WERI-Rb-1 (cell line): ENCODE measurements at places on chromosomes 3 and 15.

- no peak for DNase-seq
These were observed 890.9 kb upstream of the CFAP20DC start for GRCh38 chr3:59940718-59941117.

- DNase-seq = no peak
These were observed 188.0 kb upstream of the CCDC54 start for GRCh38 chr3:107189158-107189791.

DNA sequence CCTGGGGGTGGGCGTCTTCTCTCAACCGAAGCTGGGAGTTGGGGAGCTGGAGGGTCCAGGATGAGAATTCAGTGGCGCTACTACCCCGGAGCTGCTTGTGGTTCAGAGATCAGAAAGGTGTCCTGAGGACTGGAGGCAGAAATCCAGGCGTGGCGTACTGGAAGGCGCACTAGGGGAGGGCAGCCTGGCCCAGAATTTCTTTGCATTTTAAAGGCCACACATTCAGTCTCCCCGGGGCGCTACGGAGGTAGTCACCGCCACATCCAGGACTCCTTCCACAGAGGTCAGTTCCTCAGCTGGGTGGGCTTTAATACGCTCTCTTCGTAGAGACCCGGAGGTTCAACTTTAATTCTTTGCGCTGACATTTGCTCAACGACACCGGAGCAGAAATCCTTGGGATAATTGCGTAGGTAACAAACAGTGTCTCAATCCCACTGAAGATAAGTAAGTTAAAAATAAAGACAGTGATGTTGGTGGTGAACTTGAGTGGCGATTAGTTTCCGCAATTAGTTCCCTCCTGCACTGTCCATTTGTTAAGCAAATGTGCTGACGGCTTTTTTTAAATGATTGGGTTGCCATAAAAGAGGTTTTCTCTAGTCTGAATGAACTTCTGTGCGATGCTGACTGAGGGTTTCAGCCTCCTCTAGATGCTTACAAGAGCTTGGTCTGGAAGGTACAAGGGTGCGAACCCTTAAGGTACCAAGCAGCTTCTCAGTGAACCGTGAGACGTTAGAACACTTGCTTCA lies 535 bp downstream of the MCTP2 start:
- DNase-seq = no peak

DNA sequence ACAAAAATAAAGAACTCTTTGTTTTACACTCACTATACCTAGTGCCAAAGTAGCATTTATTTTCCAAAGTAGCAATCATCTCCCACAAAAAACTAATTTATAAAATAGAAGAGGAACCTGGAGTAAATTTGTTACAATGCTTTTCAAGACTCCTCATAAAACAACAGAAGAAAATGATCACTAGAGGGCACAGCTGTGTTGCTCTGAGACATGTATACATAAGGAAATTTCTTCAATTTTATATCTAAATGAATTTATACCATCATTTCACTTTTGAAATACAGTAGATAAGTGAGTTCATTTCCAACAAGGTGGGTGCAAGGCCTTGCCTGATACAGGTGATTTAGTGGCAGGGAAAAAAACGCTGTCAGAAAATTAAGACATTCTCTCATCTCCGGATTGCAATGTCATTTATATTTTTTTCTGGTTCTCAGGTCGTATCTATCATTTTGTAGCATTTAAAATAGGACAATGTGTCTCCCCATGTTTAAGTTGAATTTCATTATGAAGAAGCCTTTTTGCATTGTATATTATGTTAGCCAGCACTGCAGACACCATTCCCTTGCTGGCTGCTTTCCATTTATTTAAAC lies 25.3 kb upstream of the ARHGEF26 start:
- DNase-seq = no peak

DNA sequence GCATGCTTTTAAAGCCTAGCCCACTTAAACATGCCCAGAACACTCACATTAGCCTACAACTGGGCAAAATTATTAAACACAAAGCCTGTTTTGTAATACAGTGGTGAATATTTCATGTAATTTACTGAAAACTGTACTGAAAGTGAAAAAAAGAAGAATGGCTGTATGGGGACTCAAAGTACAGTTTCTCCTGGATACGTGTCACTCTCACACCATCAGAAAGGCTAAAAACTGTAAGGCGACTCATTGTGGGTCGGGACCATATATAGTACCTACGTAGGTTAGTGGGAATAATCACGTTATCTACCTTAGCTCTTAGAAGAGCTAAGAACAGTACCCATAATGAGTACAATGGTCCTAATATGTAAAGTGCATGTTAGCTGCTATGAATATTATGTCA lies 80.2 kb upstream of the SPATA12 start:
- DNase-seq = no peak

- peak; percentile 68 for DNase-seq
These were observed 18.9 kb downstream of the EBLN2 start for GRCh38 chr3:73080216-73080966.

DNA sequence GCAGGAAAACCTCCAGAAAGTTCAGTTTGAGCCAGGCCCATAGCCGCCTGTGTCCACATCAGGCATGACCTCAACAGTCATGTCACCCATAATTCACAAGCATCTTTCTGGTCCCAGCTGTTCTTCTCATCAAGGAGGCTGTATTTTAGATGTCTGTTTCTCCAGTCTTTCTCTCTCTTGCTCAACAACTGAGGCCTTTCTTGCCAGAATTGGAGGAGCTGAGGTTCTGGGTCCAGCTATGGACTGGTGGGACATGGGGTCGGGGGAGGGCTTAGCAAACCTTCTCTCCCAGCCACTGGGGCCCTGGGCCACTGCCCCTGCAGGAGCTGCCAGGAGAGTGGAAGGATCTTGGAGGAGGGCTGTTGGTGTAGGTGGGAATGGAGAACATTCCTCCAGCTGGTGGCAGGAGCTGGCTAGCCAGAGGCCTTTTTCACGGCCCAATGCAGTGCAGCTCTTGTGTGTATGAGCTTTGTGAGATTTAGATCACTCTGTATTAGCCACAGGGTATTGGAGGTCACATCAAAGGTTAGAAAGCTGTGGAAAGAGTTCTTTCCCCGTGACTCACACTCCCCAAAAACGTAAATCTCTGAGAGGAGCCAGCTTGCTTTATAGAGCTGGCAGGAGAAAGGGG lies 23.5 kb downstream of the MAGEF1 start:
- no peak for DNase-seq

GRCh38 chr3:171755656-171756055 lies 54.6 kb downstream of the PLD1 start:
- no peak for DNase-seq

GRCh38 chr3:49703443-49703927 lies 14.1 kb downstream of the RNF123 start:
- peak; percentile 76 for DNase-seq

GRCh38 chr3:39191111-39191510 lies 1.3 kb downstream of the XIRP1 start:
- no peak for DNase-seq

GRCh38 chr15:72176159-72176558 lies 21.4 kb downstream of the GRAMD2A start:
- no peak for DNase-seq

DNA sequence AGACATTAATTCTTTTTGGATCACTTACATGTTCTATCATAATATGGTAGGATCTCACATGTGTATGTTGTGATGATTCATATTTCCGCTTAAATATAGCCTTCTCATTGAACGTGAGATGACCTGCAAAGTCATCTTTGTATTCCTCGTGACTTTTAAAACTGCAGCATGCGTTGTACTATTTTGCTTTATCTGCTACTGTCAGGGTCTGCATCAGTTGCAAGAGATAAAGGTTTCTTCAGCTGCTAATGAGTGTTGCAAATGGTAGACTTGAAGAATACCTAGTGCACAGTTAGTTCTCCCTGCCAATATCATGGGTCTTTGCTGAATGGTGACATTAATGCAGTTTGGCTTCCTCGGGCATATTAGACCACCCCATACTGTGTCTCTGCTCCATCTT lies 31.8 kb downstream of the REC114 start:
- no peak for DNase-seq

- DNase-seq = no peak
These were observed 38.3 kb downstream of the ADGRG7 start for GRCh38 chr3:100647657-100648056.

- DNase-seq = no peak
These were observed 53.7 kb upstream of the ZNF280D start for GRCh38 chr15:56786966-56787365.

DNA sequence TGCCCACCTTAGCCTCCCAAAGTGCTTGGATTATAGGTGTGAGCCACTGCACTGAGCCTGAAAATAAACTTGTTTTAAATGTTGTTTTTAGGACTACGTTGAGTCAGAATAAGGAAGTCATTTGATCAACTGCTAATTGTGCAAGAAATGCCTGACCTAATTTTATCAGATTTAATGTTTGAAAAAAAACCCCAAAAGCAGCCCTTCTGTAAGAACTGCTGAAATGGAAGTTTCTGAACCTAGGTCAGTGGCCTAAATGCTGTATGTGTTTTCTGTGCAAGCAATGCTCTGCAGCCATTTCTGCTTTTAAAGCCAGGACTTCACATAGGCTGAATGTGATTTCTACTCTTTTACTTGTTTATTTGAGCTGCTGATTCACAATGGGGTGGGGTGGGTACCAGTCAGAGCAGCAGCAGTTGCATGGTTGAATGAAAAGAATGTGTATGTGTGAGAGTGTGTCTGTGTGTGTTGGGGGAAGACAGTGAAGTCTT lies 6.6 kb downstream of the GPX1 start:
- DNase-seq = no peak

DNA sequence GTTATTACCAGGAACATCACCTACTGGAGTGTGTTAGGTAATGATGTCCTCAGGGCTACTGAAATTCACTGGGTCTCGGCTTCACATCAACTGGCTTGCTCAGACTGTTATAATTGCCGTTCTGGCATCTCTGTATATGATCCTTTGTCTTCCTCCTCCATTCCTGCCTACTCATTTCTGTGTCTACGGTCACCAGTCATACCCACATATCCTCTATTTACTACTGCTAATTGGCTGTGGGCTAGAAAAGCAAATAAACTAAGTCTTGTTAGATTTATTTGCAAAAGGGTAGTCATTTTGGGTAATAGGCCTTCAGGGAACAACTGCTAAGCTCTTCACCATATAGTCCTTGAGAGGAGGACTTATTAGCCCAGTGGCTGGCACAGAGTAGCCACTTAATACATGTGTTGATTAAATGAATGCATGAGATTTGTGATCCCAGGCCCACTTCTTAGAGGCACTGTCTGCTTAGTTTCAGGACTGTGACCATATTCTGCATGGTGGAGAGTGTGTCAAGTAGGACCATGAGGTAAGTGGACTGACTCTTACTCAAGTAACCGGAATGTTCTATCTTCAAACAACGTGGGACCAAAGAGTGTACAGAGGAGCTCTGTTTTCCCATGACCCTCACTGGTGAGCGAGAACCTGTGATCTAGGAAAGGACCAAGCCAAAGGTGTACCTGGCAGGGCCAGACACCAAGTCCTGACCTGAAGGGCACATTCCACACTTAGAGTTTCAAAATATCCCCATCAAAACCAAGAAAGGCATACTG lies 13.2 kb downstream of the ZDHHC3 start:
- DNase-seq = no peak

GRCh38 chr15:60804986-60805949 lies 326.3 kb upstream of the ICE2 start:
- DNase-seq = no peak

- no peak for DNase-seq
These were observed 22.5 kb upstream of the EPHB1 start for GRCh38 chr3:134772591-134772990.

GRCh38 chr3:60289341-60290121 lies 961.7 kb downstream of the FHIT start:
- DNase-seq = no peak

GRCh38 chr3:187669675-187670504 lies at the start of gene SST:
Gene SST, minus strand, starts transcription at chr3:187670394. Its CDS starts 103 bp downstream, at chr3:187670291.
- DNase-seq = peak; percentile 20

DNA sequence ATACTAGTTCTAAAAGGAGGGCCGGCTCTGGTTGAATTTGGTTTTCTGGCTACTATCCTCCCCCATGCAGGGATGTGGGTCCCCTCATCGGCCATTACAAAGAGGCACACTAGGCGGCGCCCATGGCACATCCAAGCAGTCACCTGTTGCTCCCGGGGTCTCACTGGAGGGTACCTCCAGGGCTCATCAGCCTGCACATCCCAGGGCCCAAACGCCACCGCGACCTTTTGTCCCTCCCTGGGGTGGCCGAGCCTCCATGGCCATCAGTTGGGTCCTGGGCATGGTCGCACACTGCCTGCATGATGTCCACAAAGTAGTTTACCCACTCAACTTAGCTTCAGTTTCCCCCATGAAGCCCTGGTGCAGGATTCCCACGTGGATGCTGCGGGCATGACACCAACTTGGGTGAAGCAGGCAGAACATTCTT lies 28.3 kb downstream of the IDH3A start:
- peak; percentile 59 for DNase-seq

GRCh38 chr3:172782235-172782634 lies 31.7 kb downstream of the ECT2 start:
- no peak for DNase-seq

GRCh38 chr3:101994386-101994785 lies 145.1 kb downstream of the NFKBIZ start:
- DNase-seq = no peak

DNA sequence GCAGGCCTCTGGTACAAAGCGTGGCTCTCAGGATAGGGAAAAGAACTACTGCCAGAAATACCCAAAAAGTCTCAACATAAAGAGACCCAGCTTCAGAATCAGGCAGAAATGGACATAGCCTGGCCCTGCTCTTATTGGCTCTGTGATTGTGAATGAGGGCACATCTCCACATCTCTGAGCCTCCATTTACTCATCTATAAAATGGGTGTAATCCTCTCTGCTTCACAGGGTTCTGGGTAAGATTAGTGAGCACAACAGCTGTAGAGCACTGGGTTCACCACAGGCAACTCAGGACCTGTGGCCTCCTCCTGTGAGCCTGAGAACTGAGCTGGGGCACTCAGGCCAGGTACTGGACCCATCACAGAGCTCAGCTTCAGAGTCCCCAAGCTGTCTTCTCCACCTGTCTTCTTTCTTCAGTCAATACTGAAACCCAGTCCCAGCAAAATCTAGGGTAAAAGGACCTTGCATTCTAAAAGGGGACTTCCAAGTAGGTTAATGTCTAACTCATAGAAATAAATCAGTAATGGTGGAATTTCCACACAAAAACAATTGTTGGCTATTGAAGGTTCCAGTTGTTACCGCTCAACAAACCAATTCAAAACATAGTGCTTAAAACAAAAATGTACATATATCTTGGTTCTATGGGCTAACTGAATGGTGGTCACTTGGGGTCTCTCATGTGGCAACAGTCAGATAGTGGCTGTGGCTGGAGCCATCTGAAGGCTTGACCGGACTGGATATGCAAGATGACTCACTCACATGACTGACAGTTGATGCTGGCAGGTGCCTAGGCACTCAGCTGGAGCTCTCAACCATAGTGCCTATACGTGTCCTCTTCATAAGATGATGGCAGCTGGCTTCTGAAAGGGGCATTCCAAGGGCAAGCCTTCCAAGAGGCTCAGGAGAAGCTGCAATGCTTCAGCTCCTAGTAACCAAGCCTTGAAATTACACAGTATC lies 47.3 kb downstream of the TRIM42 start:
- no peak for DNase-seq
